Activated naive CD4-positive, alpha-beta T cell treated with anti-CD3 and anti-CD28 coated beads for 36 hours (primary cell): ENCODE measurements at places on chromosomes 5 and 9. TPM values are rescaled to one million over a fixed set of nuclear protein-coding genes. Genes with fewer than 3 reads are reported as not detected.

DNA sequence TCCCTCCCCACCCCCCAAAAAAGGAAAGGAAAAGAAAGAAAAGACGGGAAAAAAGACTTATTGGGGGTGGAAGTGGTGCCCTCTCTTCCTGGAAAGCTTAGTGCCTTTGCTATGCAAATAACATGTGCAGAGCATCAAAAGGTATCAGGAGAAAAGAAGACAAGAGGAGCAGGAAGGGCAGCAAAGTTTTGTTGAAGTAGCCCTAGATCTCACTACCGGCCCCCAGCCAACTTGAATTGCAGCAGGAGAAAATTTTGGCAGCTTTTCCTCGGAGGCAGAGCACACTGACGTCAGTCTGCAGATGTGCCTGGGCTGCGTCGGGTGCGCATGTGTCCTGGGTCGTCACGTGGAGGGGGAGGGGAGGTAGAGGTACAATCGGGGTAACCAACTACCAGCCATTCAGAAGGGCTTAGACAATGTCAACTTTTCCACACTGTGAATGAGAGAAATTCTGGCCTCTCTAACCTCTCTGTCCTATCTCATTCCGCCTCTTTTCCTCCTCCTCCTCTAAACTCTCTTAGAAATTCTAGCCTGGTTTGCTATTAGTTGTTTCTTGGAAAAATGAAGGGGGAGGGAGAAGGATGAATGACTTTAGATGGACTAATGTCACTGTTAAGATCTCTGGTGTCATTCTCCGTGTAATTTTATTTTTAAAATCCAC is at the start of gene ADAMTS6:
TSS of gene ADAMTS6 (minus strand) at position 286 of the 661 bp plus-strand sequence. CDS start 8,247 bp downstream, outside the sequence.
- H3K27me3 ChIP-seq: no peaks in the 10 kb centered on the region
- H3K36me3 ChIP-seq: no peaks in the 10 kb centered on the region
- peak within 1 kb of the TSS; percentile 38 for H3K27ac ChIP-seq

TLE1 gene
- 0.10 TPM for total RNA-seq

GRCh38 chr9:26669701-26670670 is 222.6 kb downstream of the CAAP1 start:
- H3K27me3 ChIP-seq: no peaks in the 10 kb centered on the region
- no peaks in the 10 kb centered on the region for H3K4me1 ChIP-seq
- H3K4me3 ChIP-seq: no peak overlapping the region
- DNase-seq: no peak

NUTM2G gene
- not detected for total RNA-seq

GRCh38 chr9:17160327-17160726 is 25.5 kb downstream of the CNTLN start:
- H3K4me1 ChIP-seq: no peaks in the 10 kb centered on the region
- H3K27ac ChIP-seq: no peak overlapping the region
- no peak overlapping the region for H3K4me3 ChIP-seq
- DNase-seq: no peak
- H3K36me3 ChIP-seq: no peaks in the 10 kb centered on the region

DNA sequence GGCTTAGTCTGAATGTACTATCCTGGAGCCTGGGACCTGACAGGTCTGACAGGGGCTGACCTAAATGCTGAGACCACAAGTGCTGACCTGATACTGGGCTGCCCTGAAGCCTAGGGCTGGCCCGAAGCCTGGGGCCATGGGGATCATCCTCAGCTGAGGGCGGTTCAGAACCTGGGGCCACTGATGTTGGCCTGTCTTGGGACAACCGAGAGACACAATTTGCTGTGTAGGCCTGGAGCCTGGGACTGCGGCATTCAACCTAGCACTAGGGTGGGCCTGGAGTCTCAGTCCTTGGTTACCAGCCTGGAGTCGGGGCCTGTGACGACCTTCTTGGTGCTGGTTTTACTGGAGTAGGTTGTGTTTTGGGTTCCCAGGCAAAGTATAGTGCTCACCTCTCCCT is 46.3 kb downstream of the SRFBP1 start:
- no peak overlapping the region for H3K27ac ChIP-seq
- no peak for DNase-seq
- peaks cover 20% of the 10 kb centered on the region for H3K36me3 ChIP-seq
- H3K27me3 ChIP-seq: no peaks in the 10 kb centered on the region
- H3K4me1 ChIP-seq: peaks cover 24% of the 10 kb centered on the region
- no peak overlapping the region for H3K4me3 ChIP-seq

DNA sequence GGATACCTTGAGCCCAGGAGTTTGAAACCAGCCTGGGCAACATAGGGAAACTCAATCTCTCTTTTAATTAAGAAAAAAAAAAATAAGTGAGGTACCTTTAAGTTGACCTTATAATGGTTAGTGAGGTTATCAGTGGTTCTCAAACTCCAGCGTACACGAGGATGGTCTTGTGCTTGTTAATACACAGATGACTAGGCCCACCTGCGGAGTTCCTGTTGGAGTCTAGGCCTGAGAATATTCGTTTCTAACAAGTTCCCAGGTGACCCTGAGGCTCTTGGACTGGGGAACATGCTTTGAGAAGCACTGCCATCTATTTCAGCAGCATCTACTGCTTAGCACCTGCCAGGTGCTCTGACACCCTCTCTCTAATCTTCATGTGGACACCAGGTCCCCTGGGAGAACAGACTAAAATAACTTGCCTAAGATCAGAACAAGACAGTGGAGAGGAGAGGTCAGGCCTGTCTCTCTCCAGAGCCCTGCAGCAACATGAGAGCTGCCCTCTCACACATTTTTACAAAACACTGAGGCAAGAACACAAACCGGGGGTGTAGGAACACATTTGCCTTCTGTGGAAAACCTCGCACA is 24.6 kb downstream of the TLE1 start:
- H3K36me3 ChIP-seq: no peaks in the 10 kb centered on the region
- no peaks in the 10 kb centered on the region for H3K4me1 ChIP-seq
- H3K27ac ChIP-seq: no peak overlapping the region
- no peak overlapping the region for H3K4me3 ChIP-seq

DNA sequence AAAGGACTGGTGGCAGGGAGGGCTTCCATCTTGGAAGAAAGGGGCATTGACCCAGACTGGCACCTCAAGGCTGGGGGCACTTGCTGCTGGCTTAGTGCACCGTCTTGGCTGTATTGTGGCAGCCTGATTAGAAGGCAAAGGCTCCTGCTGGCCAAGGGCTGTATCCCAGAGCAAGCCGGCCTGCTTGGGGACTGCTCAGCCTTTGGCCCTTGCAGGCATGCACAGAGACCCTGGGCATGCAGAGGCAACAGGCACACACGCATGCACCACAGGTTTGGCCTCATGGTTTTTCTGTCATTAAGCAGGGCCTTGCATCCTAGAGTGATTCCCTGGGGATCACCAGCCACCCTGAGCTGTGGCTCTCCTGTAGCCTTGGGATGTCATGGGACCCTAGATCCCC is 29.0 kb downstream of the PITX1 start:
- DNase-seq: no peak
- H3K4me3 ChIP-seq: no peak overlapping the region
- H3K36me3 ChIP-seq: peaks cover 1% of the 10 kb centered on the region
- no peaks in the 10 kb centered on the region for H3K4me1 ChIP-seq

DNA sequence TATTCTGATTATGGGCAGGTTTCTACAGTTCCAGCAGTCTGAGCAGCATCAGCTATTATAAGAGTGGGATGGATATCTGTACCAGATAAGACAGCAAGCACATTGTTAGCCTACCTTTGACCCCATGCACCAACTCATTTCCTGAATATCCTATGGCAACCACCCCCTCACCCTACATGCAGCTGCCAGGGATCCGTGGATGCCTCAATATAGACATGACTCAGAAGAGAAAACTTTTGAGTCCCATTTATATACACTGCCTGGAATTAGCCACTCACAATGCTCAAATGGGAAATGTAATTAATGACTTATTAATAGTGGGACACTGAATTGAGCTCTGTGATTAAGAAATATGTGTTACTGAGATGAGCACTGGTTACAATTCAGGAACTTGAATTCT is 124.4 kb downstream of the SSBP2 start:
- peaks cover 14% of the 10 kb centered on the region for H3K4me1 ChIP-seq
- no peak overlapping the region for H3K27ac ChIP-seq
- peaks cover 16% of the 10 kb centered on the region for H3K36me3 ChIP-seq
- H3K4me3 ChIP-seq: no peak overlapping the region
- H3K27me3 ChIP-seq: no peaks in the 10 kb centered on the region
- no peak for DNase-seq

CCDC192 gene
- not detected for total RNA-seq

NOXA1 gene
- total RNA-seq: 1.0 TPM

DNA sequence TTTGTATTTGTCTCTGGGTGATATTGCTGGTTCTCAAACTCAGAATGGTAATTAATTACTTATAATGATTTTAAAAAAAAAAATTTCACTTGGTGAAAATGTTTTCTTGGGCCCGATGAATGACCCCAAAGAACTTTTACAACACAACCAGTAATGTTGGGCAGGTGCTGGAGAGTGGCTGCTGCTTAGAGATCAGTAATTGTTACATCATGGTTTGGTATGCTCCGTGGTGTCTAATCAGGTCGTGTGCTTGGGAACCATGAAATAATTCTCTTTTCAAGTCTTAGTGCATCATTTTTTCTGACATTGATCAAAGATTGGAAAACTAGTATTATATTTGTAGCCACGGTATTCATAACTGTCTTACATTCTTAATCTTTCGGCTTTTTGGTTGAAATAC is 29.3 kb downstream of the PCBD2 start:
- no peaks in the 10 kb centered on the region for H3K27me3 ChIP-seq
- no peak overlapping the region for H3K27ac ChIP-seq
- no peaks in the 10 kb centered on the region for H3K4me1 ChIP-seq
- H3K4me3 ChIP-seq: no peak overlapping the region
- peaks cover 7% of the 10 kb centered on the region for H3K36me3 ChIP-seq

DNA sequence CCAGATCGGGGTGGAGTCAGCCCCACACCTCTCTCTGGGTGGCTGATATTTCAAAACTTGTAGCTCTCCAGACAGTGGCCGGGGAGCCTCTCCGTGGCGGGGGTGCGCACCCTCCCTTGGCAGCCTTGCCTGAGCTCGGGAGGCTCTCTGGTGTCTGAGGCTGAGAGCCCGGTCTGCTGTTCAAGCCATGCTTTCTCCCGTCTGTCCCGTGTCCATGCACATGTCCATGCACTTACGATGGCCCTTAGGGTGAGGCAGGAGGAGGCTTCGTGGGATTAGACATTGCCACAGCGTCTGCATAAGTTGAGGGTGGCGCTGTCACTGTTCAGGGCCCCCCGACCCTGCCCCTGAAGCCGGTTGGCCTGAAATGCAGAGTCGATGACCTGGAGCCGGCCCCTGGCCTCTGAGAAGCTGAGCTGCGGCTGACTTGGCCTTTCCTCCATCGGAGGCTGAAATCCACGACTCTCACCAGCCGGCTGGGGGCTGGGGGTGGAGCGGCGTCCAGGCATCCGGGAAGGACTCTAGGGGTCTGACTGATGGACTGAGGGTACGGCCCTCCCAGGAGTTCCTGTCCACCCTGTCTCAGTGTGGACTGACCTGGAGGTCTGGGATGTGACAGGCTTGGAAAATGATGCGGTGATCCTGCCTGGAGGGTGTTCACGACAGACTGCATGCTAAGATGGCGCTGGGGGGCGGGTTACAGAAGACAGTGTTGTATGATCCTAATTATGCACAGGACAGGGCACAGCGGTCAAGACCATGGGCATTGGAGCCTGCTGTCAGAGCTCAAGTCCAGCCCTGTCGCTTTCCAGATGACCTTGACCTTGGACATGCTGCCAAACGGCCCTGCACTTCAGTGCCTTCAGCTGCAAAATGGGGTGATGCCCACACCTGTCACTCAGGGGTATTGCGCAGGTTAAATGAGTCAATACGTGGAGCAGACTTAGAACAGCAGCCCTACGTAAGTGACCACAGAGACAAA is 18.3 kb upstream of the SLC2A6 start:
- H3K27me3 ChIP-seq: no peaks in the 10 kb centered on the region
- no peak overlapping the region for H3K27ac ChIP-seq
- no peaks in the 10 kb centered on the region for H3K4me1 ChIP-seq
- DNase-seq: no peak
- no peaks in the 10 kb centered on the region for H3K36me3 ChIP-seq

GRCh38 chr9:94681508-94681907 is 42.2 kb upstream of the FBP1 start:
- no peaks in the 10 kb centered on the region for H3K36me3 ChIP-seq
- DNase-seq: peak; percentile 74
- no peak overlapping the region for H3K4me3 ChIP-seq
- no peak overlapping the region for H3K27ac ChIP-seq

PCDHB8 gene
- not detected for total RNA-seq

F12 gene
- total RNA-seq: 3.2 TPM

DNA sequence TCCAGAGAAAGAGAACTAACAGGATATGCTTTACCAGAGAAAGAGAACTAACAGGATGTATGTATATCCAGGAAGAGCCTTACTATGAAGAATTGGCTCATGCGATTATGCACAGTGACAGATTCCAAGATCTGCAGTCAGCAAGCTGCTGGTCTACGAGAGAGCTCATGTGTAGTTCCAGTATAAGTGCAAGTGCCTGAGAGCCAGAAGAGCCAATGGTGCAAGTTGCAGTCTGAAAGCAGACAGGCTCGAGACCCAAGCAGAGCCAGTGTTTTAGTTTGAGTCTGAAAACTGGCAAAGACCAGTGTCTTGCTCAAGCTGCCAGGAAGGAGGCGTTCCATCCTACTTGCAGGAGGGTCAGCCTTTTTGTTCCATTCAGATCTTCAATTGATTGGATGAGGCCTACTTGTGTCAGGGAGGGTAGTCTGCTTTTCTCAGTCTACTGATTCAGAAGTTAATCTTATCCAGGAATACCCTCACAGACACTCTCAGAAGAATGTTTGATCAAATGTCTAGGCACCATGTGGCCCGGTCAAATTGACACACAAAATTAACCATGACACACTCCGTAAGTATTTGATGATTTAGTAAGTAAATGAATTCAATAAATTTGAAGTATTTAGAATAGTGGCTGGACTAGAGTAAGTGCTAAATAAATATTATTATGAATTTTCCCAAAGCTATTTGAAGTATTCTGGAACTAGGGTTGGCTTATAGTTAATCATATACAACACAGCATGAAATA is 372.1 kb upstream of the SGCD start:
- no peaks in the 10 kb centered on the region for H3K4me1 ChIP-seq
- no peaks in the 10 kb centered on the region for H3K36me3 ChIP-seq
- H3K4me3 ChIP-seq: no peak overlapping the region

DNA sequence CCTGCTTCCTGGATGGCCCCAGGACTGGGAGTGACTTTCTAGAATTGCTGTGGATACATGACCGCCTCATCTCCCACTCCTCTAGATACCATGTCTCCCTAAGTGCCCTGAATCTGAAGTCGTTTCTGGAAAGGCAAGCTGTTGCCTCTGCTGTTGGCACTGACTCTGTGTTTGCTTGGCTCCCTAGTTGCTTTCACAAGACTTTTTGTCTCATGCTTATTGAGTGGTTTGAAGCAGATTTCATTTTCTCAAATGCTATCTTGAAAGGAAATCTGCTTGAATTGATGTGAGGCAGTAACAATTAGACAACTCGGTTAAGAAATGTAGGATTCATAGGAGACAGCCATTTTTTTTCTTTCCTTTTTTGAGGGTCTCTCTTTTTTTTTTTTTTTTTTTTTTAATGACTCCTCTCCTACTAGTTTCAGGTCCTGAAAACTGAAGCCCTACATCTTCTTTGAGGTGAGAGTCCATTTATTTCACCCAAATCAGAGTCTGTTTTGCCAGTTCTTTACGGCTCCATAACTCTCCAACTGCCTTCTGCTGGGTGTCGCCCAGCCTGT is 65.9 kb downstream of the PRDM6 start:
- no peaks in the 10 kb centered on the region for H3K27me3 ChIP-seq
- H3K4me3 ChIP-seq: no peak overlapping the region
- H3K36me3 ChIP-seq: no peaks in the 10 kb centered on the region
- no peak overlapping the region for H3K27ac ChIP-seq
- no peaks in the 10 kb centered on the region for H3K4me1 ChIP-seq

C5orf46 gene
- total RNA-seq: not detected

LRRC70 gene
- total RNA-seq: 1.0 TPM
